ENCODE measurements at places on chromosomes 4 and X.
A peak's percentile ranks its signal among the peaks of the same experiment; 100 is the strongest.

DNA sequence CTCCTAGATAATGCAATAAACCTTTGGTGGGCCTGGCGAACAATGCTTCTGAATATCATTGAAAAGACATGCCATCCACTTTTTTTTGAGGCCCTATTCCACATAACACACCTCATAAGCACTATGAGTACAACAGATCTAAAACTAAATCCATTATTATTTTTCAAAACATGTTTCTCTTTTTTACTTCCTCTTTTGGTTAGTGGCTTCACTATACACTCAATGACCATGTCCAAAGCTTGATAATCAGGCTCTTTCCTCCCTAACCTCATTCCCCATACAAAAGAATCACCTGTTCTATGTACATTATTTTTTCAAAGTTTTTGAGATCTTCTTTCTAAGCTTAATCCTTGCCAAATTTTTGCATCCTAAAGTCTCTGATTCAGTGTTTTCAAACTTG is 20.4 kb upstream of the NPY2R start:
- no peak for DNase-seq

DNA sequence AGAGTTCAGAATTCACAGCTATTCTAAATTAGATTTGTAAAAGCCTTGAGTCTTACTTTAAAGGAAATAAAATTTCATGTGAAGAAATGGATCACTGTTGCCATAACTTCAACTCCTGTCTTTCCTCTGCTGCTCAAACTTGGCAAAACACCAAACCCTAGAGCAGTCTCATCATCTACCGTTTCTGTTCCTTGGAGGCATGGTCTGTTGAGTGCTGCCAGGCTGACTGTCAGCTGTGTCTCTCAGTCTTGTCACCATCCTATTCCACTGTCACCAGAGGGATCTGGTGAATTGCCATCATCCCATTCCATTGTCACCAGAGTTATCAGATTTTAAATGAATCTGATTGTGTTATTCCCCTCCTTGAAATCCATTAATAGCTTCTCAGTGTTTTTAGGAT is 55.6 kb downstream of the STIM2 start:
- DNase-seq, result no peak

GRCh38 chr4:23897564-23898109 is 7.8 kb upstream of the PPARGC1A start:
- no peak for DNase-seq

- DNase-seq, result no peak
Measured at GRCh38 chrX:1185561-1185960, 26.9 kb downstream of the CRLF2 start.

DNA sequence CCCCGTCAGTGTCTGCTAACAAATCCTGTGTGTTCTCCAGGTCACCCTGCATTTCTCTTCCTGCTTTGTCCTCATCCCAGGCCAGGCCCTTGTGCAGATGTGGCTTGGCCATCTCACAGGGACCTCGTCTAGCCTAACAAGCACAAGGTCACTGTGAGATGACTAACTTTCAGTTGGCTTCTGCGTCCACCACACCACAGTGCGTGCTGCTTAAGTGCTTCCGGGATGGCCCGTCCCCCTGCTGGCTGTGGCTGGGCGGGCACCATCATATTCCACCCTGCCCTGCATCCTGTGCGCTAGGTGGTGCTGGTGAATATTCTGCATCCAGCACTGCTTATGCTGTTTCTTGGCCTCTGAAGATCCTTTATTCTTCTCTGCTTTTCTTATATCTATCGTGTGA is 33.8 kb downstream of the RBBP7 start:
- DNase-seq, result no peak

DNA sequence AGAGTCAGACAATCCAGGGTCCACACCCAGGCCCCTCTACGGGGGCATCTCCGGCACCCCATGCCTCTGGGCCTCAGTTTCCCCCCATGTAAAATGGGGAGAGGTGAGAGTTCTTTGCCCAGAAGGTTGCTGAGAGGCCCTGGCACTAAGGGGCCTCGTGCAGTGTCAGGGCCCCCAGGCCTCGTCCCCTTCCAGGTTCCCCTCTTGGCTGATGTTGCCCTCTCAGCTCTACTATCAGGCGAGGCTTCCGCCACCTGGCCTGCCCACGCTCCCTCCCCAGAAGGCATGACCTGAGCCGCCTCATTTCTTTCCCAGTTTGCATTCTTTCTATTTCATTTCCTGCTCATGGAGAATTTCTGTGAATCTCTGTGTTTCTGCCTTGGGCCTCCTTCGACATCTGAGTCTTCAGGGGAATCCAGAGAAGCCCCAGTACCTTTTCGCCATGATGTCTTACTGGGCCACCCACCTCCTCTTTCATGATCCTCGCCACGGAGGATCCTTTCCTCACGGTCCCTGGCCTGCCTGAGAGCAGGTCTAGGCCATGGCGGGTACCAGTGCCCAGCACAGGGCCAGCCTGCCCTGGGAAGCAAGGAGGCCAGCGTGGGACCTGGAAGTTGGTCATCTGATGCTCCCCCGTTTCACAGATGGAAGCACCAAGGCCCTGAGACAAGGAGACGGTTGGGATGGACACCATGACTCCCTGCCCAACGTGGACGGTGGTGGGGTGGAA is 21.9 kb upstream of the MRFAP1 start:
- no peak for DNase-seq

DNA sequence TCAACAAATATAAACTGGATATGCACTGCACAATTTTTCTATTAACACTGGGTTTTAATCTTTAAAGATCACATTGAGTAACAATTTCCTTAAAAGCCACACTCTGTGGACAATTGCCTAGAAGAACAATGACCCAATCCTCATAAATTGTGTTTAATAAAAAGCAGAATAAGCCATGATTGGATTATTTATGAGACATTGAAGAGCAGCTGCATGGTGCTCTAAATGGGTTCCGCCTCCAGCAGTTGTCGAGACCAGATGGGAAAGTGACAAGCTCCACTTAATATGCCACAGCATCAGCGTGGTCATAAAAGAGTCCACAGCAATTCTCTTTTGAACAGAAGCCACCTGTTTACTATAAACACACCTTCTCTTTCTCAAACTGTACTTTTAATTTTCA is 635.2 kb upstream of the FRG1 start:
- no peak for DNase-seq

GRCh38 chr4:173464481-173464880 is 65.5 kb downstream of the HAND2 start:
- DNase-seq, result no peak

GRCh38 chr4:171876636-171877035 is 63.4 kb downstream of the GALNTL6 start:
- no peak for DNase-seq

GRCh38 chr4:58809948-58810347 is 1699.8 kb upstream of the IGFBP7 start:
- no peak for DNase-seq

DNA sequence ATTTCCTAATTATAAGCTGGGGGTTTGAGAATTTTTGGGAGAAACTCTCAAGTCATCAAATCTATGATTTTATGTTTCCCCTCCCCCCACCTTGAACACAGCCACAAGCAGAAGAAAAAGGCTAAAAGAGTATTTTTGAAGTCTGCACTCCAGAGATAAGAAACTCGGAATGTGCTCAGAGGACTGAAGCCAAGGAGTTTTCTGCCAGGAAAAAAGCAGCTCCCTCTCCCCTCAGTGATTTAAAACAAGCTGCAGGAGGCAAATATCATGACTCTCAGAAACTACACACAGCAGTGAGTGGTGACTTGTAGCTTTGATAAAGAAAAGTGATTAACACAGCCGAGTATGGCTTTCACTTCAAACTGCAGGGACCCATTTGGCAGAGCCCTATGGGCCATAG is 800.2 kb upstream of the FTHL17 start:
- DNase-seq, result no peak

DNA sequence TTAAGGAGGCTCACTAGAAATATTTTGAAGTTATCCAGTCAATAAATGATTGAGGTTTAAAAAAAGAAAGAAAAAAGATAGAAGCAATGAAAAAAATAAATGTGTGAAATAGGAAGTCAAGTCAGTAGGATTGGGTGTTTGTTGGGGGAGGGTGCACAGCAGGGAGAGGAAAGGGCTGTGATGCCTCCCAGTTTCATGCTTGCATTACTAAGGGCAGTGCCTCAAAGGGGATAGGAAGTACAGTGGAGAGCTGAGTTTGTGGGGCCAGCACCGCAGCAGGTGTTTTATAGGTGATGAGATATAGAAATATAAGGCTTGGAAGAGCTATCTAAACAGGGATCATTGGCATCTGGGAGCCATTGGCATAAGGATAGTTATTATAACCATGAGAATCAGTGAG is 919.2 kb downstream of the STIM2 start:
- no peak for DNase-seq

DNA sequence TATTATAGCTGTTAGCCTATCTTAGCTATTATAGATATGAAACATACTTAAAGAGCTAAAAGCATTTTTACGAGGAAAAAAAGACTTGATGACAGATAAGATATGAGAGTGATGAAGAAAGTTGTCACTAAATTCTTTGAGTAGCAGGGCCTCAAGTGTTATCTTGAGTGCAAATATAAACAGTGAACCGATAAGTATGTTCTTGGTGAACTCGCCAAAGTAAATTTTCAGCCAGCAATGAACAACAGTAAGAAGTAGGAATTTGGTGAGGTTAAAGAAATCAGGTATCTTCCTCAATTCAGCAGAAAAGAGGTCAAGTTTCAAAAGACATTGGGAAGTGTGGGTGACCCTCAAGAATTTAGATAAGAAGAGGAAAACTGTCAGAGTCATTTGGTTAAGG is 471.8 kb upstream of the FTHL17 start:
- DNase-seq, result no peak

GRCh38 chr4:1512738-1513660 is 106.8 kb upstream of the NKX1-1 start:
- DNase-seq, result no peak

DNA sequence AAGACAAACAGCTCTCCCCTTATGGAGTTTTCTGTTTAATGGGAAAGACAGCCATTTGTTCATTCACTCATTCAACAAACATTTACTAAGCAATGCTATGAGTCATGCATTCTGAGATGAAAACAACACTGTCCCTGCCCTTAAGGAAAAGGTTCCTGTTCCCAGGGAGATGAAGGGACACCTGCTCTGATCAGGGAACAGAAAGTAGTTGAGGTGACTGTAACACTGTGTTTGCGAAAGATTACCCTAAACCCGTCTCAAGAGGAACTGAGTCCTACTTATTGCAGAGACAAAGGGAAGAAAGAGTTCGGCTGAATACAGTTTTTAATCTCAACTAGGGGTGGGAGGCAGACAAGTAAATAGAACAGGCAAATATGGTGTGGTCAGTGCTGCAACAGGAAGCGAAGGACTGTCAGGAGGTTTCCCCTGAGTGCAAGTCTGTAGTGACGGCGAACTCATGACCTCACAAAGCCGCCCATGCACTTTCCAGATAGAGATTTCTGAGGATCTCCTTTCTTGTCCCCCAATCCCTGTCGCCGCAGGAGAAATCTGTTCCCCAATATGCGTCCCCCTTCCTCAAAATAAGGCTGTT is 712 bp downstream of the STX18 start:
- peak; percentile 27 for DNase-seq

DNA sequence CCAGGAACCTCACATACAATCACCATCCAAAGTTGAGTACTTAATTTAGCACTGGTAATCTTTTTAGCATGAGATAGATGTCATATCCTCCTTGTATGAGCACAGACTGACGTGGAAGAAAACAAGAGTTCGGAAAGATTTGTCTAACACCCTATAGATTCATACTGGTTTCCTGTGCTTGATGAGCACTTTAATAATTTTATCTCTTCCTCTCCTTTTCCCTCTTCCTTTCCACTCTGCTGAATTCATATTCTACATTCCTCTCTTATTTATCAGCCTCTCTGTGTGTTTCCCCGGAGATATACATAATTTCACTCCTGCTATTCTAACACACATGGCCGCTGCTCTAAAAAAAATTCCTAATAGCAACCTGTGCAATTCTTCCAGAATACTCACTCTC is 273.9 kb downstream of the AFF2 start:
- DNase-seq, result no peak

- no peak for DNase-seq
Measured at GRCh38 chrX:39176105-39176504, 374.8 kb downstream of the MID1IP1 start.

- no peak for DNase-seq
Measured at GRCh38 chr4:69056150-69056549, 40.1 kb upstream of the UGT2B7 start.

DNA sequence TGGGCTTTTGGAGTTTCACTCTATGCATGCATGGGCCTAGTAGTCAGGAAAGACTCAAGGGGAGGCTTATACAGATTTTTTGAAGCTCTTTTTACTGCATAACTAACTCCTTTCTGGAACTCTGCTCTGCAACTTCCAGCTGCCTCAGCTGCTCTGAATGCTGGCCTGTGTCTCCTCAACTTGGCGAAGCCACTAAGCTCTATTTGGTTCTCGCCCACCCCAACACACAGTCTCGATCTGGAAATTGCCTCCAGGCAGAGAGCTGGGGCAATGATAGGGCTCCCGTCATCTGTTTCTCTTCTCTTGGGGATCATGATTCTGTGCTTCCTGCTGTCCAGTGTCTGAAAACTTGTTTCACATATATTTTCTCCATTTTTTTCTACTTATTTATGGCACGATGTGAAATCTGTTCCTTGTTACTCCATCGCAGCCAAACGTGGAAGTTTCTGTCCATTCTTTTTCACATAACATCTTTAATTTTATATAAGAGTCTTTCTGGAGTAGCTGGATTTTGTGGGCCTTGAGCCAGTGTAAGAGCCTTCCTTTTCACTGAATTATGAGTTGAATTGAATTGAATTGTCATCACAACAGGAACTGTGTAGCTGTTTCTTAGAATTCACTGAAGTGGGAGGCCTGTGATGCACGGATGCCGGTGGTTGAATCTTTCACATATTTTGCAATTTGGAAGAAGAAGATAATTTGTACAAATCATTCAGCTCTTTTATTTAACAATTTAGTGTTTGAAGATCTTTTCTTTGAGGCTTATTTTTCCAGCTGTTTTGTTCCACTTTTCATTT is 9.0 kb downstream of the ZNF275 start:
- no peak for DNase-seq

- peak; percentile 47 for DNase-seq
Measured at GRCh38 chr4:15883610-15884243, 54.8 kb downstream of the FGFBP1 start.

- DNase-seq, result no peak
Measured at GRCh38 chr4:13267091-13267490, 217.0 kb downstream of the RAB28 start.

GRCh38 chrX:115350711-115351381 is 61.3 kb downstream of the LUZP4 start:
- DNase-seq, result no peak

- no peak for DNase-seq
Measured at GRCh38 chrX:108001218-108001814, 19.1 kb upstream of the TEX13B start.

DNA sequence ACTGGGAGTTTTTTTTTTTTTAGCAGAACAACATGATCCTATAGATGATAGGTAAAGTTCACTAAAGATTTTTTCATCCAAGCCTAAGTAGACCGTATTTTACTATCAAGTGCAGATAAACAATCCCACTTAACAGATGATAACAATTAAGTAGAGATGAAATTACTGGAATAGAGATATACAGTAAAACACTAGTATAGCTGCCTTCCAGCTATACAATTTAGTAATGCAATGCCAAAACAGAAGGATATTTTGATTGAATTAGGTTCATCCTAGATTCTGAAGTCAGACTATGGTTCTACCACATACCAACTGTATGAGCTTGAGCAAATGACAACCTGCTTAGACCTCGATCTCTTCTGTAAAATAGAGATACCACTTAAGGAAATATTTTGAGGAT is 24.3 kb downstream of the KLHL8 start:
- DNase-seq, result no peak

All from left colon (tissue), 2 donors.